Activated CD4-positive, alpha-beta memory T cell treated with anti-CD3 and anti-CD28 coated beads, Interleukin-2, amount 10 ng/mL, durations not matched to agents 7 days and 5 days (primary cell): ENCODE measurements at places on chromosomes 5 and 9. TPM values are rescaled to one million over a fixed set of nuclear protein-coding genes. Genes with fewer than 3 reads are reported as not detected.

DNA sequence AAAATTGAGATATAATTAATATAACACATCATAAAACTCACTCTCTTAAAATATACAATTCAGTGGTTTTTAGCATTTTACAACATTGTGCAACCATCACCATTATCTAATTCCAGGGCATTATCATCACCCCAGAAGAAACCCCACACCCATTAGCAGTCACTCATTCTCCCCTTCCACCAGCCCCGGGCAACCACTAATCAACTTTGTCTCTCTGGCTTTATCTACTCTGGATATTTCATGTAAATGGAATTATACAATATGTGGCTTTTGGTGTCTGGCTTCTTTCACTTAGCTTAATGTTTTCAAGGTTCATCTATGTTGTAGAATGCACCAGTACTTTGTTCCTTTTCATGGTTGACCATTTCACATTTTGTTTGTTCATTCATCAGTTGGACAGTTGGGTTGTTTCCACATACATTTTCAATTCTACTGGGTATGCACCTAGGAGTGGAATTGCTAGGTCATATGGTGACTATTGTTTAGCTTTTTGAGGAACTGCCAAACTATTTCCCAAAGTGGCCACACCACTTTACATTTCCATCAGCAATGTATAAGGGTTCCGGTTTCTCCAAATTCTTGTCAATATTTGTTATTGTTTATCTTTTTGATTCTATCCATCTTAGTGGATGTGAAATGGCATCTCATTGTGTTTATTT is 62.4 kb downstream of the MARCHF3 start:
- H3K4me1 ChIP-seq, result peaks cover 15% of the 10 kb centered on the region
- H3K36me3 ChIP-seq, result no peaks in the 10 kb centered on the region
- peaks cover 2% of the 10 kb centered on the region for H3K27me3 ChIP-seq
- H3K4me3 ChIP-seq, result no peak overlapping the region
- no peak overlapping the region for H3K27ac ChIP-seq

DNA sequence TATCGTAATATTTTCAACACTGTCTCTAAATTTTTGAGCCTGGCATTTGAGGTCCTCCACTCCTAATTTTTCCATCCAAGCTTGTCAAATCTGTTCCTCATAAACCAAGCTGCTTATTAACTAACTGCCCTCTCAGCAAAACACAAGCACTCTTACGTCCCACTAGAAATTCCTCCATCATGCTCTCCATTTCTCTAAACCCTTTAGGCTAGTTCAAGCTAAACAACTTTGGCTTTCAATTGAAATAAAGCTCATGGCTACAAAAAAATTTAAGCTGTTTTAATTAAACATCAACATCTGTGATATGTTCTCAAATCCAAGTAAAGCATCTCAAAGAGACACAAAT is 45.7 kb downstream of the RNF145 start:
- no peaks in the 10 kb centered on the region for H3K27me3 ChIP-seq
- H3K27ac ChIP-seq, result no peak overlapping the region
- peaks cover 51% of the 10 kb centered on the region for H3K36me3 ChIP-seq
- DNase-seq, result no peak
- no peak overlapping the region for H3K4me3 ChIP-seq

DNA sequence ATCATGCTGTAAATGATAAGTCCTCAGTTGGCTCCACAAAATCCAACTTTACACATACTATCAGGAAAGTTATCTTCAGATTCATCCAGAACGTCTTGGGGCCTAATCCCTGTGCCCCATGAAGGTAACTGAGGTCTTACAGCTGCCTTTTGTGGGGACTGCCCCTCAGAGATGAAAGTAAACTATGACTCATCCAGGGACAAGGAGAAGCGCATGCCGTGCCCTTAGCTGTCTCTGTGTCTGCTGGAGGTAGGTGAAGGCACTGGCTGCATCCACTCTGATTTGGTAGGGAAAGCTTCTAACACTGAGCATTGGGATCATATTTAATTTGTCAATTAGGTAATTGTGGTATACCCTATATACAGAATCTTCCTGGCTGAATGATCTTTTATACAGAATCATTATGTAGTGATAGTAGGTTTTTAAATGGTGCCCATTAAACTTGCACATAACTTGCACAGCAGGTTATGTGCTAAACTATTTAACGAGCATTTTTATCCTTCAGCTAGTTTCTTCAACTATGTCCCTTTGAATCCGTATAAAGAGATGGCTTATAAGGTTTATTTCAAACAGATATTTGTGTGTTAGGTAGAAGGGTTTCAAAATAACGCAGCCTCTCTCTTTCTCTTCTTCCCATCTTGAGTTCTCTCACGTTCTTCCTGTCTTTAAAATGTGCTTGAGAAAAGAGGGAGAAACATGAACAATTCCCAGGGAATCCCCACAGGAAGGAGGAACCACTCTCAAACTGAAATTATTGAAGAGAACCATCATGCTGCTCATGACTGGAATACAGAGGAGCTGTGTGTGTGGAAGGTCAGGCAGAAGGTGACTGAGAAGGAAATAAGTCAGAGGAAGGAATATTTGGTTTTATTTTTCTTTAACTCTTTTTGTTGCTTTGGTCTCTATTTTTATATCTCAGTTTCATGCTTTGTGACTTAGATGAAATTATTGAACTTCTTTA is 250.9 kb downstream of the CD180 start:
- peaks cover 30% of the 10 kb centered on the region for H3K27me3 ChIP-seq
- no peaks in the 10 kb centered on the region for H3K36me3 ChIP-seq
- no peak overlapping the region for H3K27ac ChIP-seq
- H3K4me3 ChIP-seq, result no peak overlapping the region
- no peak for DNase-seq

GRCh38 chr9:91036826-91037510 is 235.3 kb downstream of the SYK start:
- no peaks in the 10 kb centered on the region for H3K27me3 ChIP-seq
- peak; percentile 85 for DNase-seq
- H3K36me3 ChIP-seq, result peaks cover 4% of the 10 kb centered on the region
- H3K27ac ChIP-seq, result peak overlapping the region; percentile 74
- peak overlapping the region; percentile 31 for H3K4me3 ChIP-seq

DNA sequence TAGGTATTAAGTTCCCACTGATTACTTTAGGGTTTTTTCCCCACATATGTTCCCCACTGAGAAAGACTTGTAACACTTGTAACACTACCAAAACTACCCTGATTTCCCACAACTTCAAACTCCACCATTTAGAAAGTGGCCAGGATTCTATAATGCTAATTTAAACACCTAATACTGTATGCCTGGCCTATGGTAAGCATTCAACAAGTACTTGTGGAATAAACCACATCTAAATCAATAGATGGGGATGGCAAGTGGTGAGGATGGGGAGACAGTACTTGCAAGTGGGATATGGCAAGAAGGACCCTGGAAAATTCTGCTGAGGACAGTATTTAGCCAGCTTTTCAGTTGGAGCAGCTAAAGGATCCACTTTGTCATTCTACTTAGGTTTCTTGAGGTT is 210.7 kb downstream of the EBF1 start:
- H3K4me1 ChIP-seq, result no peaks in the 10 kb centered on the region
- no peak overlapping the region for H3K4me3 ChIP-seq
- no peaks in the 10 kb centered on the region for H3K36me3 ChIP-seq
- no peak for DNase-seq
- peaks cover 14% of the 10 kb centered on the region for H3K27me3 ChIP-seq
- H3K27ac ChIP-seq, result no peak overlapping the region

MEGF10 gene
- total RNA-seq, result not detected

GRCh38 chr5:67317603-67318002 is 121.0 kb upstream of the CD180 start:
- no peak for DNase-seq
- H3K4me1 ChIP-seq, result no peaks in the 10 kb centered on the region
- no peak overlapping the region for H3K4me3 ChIP-seq
- H3K27me3 ChIP-seq, result no peaks in the 10 kb centered on the region

SLC24A2 gene
- not detected for total RNA-seq
